ENCODE measurements at places on chromosomes 6 and 20.

DNA sequence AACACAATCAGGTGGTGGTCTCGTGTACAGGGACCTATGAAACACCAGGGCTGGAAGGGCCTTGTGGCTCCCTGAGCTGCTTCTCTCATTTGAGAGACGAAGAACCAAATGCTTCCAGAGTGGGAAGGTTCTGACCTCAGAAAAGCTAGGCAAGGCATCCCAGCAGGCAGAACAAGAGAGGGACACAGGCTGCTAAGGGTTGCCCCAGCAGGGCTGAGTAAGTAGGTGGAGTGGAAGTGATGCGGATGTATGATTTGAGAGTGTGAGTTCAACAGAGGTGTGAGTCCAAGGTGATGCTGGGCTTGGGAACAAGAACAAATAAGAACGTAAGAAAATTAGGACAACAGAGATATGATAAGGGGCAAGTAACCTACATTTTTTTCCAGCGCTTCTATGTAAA, 147.8 kb downstream of the BACH2 start:
- no peak for DNase-seq

GRCh38 chr6:21137700-21138335, 455.7 kb upstream of the SOX4 start:
- no peak for DNase-seq

DNA sequence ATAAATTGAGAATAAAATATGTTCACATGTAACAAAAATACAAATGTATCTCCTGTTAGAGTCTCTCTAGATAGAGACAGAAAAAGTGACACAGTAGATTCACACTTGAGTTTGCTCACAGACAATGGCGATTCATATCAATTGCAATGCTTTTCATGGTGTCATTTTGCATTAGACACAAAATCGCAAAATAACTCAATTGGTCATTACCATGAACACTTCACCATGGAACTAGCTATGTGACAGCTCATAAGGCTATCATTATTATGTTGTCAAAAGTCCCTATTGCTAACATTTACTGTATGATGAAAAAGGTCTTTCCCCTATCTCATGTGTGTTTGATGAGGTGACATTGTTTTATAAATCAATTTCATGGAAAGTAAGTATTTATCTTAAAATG, 249.5 kb upstream of the AGPAT4 start:
- no peak for DNase-seq

GRCh38 chr6:159875194-159875593, 15.6 kb upstream of the MAS1 start:
- DNase-seq = no peak

DNA sequence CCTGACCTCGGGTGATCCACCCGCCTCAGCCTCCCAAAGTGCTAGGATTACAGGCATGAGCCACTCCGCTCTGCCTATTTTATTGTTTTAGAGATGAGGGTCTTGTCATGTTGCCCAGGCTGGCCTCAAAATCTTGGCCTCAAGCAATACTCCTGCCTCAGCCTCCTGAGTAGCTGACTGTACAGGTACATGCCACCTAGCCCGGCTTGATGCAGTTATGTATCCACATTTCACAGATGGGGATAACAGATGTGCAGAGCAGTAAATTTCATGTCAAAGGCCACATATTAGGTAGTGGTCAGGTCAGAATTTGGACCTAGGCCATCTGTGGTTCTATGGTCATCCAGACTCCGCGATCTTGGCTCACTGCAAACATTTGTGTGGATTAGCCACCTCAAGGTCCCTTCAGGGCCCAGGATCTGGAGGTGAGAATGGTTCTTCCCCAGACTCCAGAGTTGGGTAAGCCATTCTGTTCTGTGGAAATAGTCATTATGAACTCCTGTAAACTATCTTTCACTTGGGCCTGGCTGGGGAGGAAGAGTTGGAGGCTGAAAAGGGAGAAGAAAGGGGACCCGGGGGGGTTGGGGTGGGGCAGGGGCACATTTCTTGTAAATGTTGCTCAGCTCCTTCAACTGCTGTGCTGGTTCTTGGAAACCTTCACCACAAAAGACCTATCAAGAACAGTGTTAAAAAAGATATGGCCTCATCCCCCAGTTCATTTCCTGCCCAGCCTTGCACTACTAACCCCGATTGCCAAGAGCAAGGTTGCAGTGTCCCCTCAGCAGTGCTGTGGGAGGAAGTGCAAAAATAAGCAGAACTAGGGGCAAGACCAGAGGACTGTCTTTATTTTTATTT, 13.0 kb downstream of the PIM1 start:
- peak; percentile 48 for DNase-seq

DNA sequence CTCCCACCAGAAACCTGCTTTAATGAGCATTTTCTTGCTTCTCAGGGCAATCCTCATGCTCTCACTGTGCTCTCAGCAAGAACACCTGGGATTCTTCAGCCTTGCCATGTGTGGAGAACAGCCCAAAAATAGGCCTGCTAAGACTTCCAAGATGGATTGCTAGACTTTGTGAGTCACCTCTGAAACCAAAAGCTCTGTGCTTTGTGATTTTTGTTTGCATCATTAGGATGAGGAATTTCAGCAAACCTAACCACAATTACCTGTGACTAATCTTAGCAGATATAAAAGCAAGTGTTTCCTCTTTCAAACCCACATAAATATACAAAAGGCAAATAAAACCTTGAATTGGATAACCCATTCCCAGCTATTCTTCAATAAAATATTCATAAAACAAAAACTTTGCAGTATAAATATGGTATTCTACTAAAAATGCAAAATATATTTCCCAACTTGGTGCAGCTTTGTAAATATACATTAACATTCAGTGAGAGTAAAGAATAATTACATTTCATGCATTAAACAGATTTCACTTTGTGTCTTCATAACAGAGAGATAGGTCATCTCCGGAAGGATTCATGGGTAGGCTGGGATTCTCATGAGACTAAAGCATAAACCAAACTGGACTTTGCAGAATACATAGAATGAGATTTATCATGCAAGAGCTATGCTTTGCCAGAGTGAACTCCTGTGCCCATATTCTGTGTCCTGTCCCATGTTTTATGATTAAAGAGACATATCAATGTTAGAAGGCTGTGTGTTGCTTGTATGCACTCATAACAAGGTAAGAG, 33.5 kb downstream of the TPBG start:
- no peak for DNase-seq

DNA sequence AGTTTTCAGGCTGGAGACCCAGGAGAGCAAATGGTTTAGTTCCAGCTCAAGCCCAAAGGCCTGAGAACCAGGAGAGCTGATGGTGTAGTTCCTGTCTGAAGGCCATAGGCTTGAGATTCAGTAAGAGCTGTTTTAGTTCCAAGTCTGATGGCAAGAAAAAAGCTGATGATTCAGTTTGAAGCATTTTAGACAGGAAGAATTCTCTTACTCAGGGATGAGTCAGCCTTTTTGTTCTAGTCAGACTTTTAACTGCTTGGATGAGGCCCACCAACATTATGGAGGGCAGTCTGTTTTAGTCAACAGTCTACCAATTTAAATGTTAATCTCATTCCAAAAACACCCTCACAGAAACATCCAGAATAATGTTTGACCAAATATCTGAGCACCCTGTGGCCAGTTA, 2.5 kb downstream of the ZSCAN26 start:
- no peak for DNase-seq

- DNase-seq = peak; percentile 57
Measured at GRCh38 chr20:57389695-57390603, 1.2 kb upstream of the RBM38 start.

- DNase-seq = no peak
Measured at GRCh38 chr6:145813285-145814034, 1.1 kb downstream of the FBXO30 start.

DNA sequence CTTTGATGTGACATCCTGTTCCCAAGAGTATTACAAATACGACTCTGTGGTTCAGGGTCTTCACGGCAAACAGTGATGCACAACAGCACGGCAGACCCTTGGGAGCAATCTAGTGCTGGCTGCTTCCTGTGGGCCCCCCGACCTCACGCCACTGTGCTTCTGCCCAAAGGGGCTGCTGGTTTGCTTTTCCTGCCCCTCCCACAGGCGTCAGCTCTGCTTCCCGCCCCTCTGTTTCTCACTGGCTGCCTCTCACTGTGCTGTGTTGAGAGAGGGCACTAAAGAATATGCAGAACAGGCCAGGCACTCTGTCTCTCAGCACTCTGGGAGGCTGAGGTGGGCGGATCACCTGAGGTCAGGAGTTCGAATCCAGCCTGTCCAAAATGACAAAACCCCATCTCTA, 554.5 kb upstream of the AGPAT4 start:
- DNase-seq = no peak

DNA sequence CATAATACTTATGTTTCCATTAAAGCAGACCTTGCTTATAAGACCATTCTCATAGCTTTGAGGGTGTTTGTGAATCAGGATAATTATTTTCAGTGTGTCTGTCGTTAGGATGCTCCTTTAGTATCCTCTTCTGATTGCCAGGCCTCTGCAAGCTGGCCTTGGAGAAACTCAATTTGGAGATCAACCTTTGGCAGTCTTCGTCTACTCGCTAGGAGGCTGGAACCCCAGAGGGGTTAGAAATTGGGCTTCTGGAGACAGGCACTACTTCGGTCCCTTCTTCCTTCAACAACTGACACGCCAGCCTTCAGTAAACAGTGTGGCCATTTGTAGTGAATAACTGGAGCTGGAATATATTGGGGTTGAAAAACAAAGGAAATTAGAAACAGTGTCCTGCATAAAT, 100.8 kb upstream of the CITED2 start:
- no peak for DNase-seq

DNA sequence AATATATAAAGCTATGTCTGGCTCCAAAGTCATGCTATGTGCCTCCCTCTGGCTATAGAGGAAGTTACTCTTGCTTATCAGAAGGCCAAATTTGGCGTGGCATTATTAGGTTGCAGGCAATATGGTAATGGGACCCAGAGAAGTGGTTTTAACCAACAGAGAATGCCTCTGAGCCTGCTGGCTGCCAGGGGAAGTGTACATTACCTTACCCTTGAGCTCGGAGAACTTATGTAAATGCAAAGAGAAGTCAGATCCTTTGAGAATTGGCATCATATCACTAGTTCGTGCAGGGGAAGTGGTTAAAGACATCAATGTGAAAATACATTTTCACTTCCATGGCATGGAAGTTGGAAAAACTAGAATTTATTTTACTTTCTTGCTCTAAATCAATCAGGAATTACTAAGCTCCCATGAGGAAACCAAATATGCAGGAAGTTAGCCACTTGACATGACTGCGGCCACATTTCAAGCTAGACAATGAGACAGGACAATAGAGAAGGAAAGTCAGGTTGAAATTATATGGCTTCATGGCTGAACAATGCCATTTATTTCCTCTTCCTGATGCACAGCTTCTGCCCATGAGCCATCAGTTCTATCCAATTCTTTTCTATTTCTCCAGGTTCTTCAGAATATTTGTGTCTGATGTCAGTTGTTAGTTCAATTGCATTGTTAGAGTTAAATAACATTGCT, 134.0 kb upstream of the PHACTR1 start:
- no peak for DNase-seq

DNA sequence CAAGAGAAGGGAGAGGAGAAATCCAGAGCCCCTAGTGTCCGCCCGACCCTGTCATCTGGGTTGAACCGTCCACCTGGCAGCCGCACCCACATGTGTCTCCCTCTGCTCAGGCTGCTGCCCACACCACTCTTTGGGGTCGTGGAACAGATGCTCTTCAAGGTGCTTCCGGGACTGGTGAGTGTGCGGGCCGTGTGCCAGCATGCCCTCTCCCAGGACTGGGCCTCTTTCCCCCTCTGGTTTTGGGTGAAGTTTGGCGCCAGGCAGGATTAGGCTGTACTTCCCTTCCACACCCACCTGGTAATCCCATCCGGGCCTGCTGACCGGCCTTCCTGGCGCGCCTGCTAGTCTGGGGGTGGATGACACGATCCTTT, 7.9 kb downstream of the BPIFB3 start:
- no peak for DNase-seq

Measured in activated CD4-positive, CD25-positive, alpha-beta regulatory T cell treated with anti-CD3 and anti-CD28 coated beads, Interleukin-2, amount 50 U/mL, for 72 hours (primary cell).